Kidney (tissue), 22 donors: ENCODE measurements at places on chromosomes 11 and 22. TPM values are rescaled to one million over a fixed set of nuclear protein-coding genes. Genes with fewer than 3 reads are reported as not detected.

DNA sequence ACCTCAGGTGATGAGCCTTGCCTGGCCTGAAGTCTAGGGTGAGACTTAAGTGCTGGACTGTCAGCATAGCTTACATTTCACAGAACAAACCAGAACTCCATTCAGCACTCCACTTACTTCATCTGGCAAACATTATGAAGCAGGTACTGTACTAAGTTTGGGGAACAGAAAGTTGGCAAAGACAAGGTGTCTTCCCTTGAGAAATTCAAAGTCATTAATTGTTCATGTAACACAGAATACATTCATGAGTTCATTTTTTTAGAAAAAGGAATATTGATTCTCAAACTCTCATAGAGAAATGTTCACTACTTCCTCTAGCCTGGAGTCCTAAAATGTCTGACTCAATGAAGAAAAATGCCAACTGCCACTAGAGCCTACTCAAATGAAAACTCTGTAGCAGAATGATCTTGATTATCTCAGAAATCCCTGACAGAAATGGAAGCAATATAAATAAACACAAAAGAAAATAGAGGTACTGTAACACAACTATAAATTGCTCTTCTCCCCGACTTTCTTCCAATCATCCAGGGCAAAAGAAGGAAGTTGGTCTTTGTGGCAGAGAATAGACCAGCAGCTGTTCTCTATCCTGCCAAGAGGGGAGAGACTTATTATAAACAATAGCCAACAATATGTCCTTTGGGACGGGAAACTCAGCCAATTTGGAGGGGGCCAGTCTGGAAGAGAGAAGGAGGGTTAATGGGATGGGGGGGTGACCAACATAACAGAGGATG, 129.2 kb upstream of the MTMR2 start:
- H3K27me3 ChIP-seq: no peaks in the 10 kb centered on the region
- H3K36me3 ChIP-seq: no peaks in the 10 kb centered on the region
- H3K4me1 ChIP-seq: peaks cover 2% of the 10 kb centered on the region
- H3K27ac ChIP-seq: no peak overlapping the region
- no peak overlapping the region for H3K4me3 ChIP-seq
- DNase-seq: no peak

DNA sequence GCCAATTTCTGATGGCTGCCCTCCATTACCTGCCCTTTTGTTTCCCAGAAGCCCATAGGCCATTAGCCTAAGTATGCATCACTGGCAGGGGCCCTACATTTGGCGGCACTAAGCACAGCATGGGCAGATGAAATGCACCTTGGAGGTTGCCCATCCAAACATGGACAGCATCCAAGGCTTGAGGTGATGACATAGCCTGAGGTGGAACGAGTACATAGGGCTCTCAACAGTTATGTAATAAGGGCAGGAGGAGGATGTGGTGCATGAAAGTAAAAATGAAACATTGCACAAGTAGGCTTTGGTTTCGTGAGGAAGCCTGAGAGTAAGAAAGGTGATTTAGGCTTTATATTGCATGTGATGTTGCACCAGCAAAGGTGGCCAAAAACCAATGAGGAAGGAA, 148.1 kb downstream of the FAM76B start:
- no peak overlapping the region for H3K27ac ChIP-seq
- no peaks in the 10 kb centered on the region for H3K4me1 ChIP-seq
- DNase-seq: no peak
- no peaks in the 10 kb centered on the region for H3K36me3 ChIP-seq

DNA sequence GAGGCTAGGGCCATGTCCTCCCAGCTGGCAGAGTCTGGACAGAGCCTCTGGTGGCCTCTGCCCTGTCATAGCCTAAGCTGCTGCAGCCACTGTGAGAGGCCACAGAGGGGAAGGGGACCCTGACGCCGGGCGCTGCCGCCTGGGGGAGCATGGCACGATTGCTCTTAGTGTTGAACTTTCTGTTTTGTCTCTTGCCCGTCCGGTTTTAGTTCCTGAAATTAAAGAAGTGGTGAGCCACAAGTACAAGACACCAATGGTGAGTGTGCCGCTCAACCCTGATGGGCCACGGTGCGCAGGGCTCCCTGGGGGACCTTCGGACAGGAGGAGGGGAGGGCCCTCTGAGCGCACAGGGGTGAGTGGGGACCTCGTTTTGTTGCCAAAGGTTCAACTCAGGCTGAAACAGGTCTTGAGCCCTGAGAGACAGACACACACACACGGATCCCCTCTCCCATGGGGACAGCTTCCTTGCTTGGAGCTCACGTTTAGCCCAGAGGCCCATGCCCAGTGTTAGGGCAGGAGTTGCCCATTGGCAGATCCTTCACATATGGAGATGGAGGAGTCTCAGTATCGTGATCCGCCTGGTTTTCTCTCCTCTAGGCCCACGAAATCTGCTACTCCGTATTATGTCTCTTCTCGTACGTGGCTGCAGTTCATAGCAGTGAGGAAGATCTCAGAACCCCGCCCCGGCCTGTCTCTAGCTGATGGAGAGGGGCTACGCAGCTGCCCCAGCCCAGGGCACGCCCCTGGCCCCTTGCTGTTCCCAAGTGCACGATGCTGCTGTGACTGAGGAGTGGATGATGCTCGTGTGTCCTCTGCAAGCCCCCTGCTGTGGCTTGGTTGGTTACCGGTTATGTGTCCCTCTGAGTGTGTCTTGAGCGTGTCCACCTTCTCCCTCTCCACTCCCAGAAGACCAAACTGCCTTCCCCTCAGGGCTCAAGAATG, 23.8 kb downstream of the MYBPC3 start:
- no peak overlapping the region for H3K4me3 ChIP-seq
- no peaks in the 10 kb centered on the region for H3K4me1 ChIP-seq
- no peak overlapping the region for H3K27ac ChIP-seq
- H3K27me3 ChIP-seq: no peaks in the 10 kb centered on the region
- no peak for DNase-seq
- peaks cover 48% of the 10 kb centered on the region for H3K36me3 ChIP-seq

The GRIA4 gene
- total RNA-seq: not detected

The MPPED2 gene
- 12.9 TPM for total RNA-seq
